ENCODE measurements at places on chromosomes 3 and 15.

GRCh38 chr3:48832684-48833083, 15.0 kb downstream of the PRKAR2A start:
- no peak for DNase-seq

DNA sequence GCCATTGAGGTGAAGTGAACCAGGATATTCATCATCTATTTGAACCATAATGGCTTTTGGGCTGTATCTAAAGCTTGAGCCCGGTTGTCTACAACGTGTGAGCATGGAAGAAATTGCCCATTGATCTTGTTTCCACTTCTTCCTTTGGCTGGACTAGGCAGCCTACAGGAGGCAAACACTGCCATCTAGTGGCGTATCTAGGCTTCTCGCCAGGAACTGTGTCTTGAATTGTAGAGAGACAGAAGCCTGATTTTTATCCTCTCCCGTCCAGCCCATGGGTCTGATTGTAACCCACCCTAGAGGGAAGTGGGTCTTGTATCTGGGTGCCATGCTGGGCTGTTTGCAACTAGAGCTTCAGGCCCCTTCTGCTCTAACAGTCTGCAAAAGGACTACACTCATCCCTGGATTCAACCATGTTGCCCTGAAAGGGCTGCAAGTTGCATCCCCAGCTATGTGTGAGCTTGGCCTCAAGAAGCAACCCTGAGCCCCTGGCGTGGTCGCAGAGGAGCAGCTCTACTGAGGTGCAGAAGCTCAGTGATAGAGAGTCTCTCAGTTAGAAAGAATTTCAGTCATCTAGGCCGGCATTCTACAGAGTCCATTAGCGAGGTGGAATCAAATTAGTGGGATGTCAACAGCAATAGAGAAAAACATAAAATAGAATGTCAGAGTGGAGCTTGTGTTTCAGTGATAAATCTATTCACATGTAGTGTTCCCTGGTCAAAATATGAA, 170.2 kb upstream of the UMPS start:
- peak; percentile 67 for DNase-seq

GRCh38 chr3:129575233-129575996, 31.1 kb downstream of the PLXND1 start:
- DNase-seq, result no peak

- DNase-seq, result no peak
Measured at GRCh38 chr15:54840621-54841398, 355.9 kb downstream of the RSL24D1 start.

GRCh38 chr3:178260887-178261565, 275.2 kb upstream of the KCNMB2 start:
- no peak for DNase-seq

DNA sequence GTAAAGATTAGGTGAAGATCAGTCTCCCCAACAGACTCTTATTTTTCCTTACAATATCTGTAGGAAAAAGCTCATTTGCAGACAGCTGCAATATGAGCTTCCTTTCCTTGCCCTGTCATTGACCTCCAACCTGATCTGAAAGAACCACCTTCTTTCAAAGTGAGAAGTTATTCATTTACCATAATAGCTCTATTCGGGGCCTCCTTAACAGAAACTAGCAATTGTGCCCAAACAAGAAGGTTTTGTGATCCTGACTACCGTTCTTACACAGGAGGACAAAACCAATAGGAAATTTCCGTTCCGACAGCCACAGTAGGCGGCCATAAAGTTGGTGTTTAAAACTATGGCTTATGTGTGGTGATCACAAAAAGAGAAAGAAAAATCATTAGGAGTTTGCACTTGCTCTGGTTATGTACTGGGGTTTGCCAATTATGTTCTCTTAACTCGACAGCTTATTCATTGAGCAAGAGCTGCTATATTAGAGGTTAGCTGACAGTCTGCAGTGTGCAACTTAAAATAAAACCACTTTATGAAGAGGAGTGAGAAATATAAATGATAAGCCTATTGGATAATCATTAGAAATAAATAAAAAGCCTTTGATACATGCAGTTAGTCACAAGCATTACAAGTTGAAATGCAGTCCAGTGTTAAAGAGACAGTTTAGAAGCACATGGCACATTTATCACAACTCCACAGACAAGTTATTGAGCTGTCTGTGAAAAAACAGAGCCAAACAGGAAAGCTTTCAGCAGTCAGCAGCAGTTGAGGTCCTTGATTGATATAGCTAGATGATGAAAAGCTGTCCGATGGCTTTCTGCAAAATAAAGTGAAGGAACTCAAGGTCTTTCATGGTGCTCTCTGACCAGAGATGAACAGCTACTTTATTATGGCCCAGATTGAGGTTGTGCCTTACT, 199.8 kb downstream of the WDR72 start:
- DNase-seq, result no peak

- DNase-seq, result peak; percentile 92
Measured at GRCh38 chr3:195260280-195260905, 10.6 kb downstream of the XXYLT1 start.

DNA sequence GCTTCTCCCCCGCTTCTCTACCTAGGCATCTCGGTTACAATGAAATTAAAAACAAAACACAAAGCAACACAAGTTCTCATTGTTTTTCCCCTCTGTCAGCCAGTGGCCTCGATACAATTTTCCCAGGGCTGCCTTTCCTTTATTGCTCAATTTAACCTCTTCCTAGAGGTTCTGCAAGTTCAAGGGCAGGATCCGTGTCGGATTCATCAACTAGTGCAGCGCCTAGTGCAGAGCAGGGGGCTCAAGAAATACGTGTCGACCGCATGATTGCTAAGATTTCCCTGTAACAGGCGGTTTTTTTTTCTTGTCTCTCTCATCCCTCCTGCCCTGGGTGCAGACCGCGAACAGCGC, 1.4 kb upstream of the BHLHE40 start:
- no peak for DNase-seq
